ENCODE measurements at places on chromosomes 5 and 9. TPM values are rescaled to one million over a fixed set of nuclear protein-coding genes. Genes with fewer than 3 reads are reported as not detected.

Gene OTP
- total RNA-seq, result not detected

DNA sequence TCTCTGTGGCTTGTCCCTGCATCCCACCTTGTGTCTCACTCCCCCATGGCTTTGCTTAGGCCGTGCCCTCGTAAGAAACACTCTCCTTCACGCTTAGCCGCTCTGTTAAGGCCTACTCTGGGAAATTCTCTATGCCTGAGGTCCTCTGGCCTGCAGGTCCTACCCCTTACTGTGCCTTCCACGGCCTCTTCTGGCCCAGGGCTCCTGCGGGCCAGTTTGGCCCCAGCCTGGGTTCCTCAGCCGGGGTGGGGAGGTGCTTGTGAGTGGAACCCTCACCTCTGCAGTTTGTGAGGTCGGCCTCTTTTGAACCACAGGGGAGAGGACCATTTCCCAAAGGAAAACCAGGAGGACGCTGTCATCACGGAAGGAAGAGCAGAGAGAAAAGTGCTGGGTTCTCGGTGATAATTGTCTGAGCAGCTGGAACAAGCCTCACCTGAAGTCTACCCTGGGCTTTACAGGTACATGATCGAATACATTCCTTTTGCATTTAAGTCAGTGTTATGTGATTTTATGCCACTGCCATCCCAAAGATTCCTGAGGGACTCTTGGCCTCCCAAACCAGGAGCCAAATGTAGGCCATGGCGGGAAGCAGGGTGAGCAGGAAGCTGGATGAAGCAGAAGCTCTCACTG, 28.8 kb upstream of the GFPT2 start:
- no peaks in the 10 kb centered on the region for H3K4me1 ChIP-seq
- no peaks in the 10 kb centered on the region for H3K36me3 ChIP-seq
- H3K27me3 ChIP-seq, result peaks cover 2% of the 10 kb centered on the region
- H3K4me3 ChIP-seq, result no peak overlapping the region

- H3K27ac ChIP-seq, result peak overlapping the region; percentile 82
- peaks cover 43% of the 10 kb centered on the region for H3K4me1 ChIP-seq
- no peaks in the 10 kb centered on the region for H3K27me3 ChIP-seq
- no peak for DNase-seq
- H3K4me3 ChIP-seq, result no peak overlapping the region
Observed at GRCh38 chr9:137763271-137763955, 114.2 kb upstream of the CACNA1B start.

Gene ADAMTS6
- 0.45 TPM for total RNA-seq

- H3K27me3 ChIP-seq, result peaks cover 7% of the 10 kb centered on the region
- H3K4me1 ChIP-seq, result no peaks in the 10 kb centered on the region
- H3K36me3 ChIP-seq, result no peaks in the 10 kb centered on the region
Observed at GRCh38 chr5:7801891-7802614, 48.9 kb downstream of the CFAP90 start.

- no peak overlapping the region for H3K4me3 ChIP-seq
- peaks cover 1% of the 10 kb centered on the region for H3K27me3 ChIP-seq
- H3K4me1 ChIP-seq, result peaks cover 17% of the 10 kb centered on the region
- no peak overlapping the region for H3K27ac ChIP-seq
- DNase-seq, result peak; percentile 38
Observed at GRCh38 chr5:159123700-159124099, 24.0 kb upstream of the EBF1 start.

Gene ADGRD2
- total RNA-seq, result not detected

GRCh38 chr5:93598091-93599000, 15.3 kb downstream of the NR2F1 start:
- H3K27ac ChIP-seq, result no peak overlapping the region
- no peak overlapping the region for H3K4me3 ChIP-seq
- peaks cover 3% of the 10 kb centered on the region for H3K36me3 ChIP-seq
- H3K27me3 ChIP-seq, result peaks cover 61% of the 10 kb centered on the region
- H3K4me1 ChIP-seq, result peaks cover 11% of the 10 kb centered on the region
- no peak for DNase-seq

GRCh38 chr9:73009649-73010288, 56.9 kb upstream of the ALDH1A1 start:
- H3K36me3 ChIP-seq, result no peaks in the 10 kb centered on the region
- H3K27me3 ChIP-seq, result peaks cover 17% of the 10 kb centered on the region
- no peak overlapping the region for H3K4me3 ChIP-seq
- no peak overlapping the region for H3K27ac ChIP-seq
- DNase-seq, result no peak

Gene PRR16
- total RNA-seq, result not detected

DNA sequence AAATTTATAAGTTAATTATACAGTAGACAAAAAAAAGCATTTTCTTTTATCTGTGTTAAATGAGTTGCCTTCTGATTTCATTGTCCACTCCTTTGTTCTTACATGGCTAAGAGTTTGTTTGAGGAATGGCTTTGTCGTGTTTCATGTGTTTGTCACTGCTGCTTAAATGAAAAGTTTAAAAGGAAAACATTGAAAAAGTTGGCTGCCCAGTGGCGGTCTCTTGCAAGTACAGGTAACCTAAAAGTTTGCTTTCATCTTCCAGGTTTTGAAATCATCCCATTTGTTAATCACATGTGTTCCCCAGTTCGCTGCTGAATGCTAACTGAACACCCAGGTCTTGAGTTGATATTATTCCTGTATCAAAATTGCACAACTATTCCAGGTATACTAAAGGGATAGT, 33.9 kb downstream of the EGFLAM start:
- H3K4me1 ChIP-seq, result no peaks in the 10 kb centered on the region
- DNase-seq, result no peak
- H3K27me3 ChIP-seq, result no peaks in the 10 kb centered on the region

Gene SPINK6
- not detected for total RNA-seq

DNA sequence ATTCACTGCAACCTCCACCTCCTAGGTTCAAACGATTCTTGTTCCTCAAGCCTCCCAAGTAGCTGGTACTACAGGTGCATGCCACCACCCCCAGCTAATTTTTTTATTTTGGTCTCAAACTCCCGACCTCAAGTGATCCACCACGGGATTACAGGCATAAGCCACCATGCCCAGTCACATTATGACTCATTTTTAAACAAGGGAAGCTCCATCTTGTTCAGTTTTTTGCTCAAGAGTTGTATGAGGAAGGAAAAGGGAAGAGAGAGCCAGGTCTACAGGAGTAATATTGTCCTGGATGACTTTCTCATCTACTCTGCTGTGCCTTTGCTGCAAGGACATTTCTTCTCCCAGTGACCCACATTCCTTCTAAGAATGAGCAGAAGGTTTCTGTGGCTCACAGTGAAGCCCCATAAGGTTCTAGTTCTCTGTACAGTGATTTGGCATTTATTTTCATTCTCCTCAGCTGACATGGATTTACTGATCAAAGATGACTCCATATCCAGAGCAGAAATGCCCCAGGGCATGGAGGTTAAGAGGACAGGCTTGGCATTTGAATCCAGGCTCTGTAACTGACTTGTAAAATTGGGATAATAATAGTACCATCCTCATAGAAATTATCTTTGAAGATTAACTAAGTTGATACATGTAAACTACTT, 153.5 kb downstream of the CDH6 start:
- no peaks in the 10 kb centered on the region for H3K4me1 ChIP-seq
- H3K27ac ChIP-seq, result no peak overlapping the region
- H3K27me3 ChIP-seq, result peaks cover 3% of the 10 kb centered on the region
- no peaks in the 10 kb centered on the region for H3K36me3 ChIP-seq

DNA sequence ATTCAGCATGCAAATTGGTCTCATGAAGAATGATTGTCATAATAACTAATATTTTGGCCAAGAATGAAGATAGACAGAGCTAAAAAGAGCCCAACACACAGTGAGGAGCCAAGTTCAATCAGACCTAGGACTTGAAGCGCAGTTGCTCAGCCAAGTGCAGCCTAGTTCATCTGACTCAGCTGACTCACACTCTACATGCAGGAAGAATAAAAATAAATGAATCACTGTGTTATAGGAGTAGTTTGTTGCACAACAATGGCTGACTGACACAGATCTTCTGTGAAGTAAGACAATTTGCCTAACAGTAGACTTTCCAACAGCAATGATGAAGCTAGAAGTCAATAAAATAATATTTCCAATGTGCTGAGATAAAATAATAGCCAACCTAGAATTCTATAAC, 261.5 kb downstream of the CEMIP2 start:
- no peaks in the 10 kb centered on the region for H3K36me3 ChIP-seq
- no peak overlapping the region for H3K27ac ChIP-seq
- H3K4me1 ChIP-seq, result no peaks in the 10 kb centered on the region
- no peak for DNase-seq

DNA sequence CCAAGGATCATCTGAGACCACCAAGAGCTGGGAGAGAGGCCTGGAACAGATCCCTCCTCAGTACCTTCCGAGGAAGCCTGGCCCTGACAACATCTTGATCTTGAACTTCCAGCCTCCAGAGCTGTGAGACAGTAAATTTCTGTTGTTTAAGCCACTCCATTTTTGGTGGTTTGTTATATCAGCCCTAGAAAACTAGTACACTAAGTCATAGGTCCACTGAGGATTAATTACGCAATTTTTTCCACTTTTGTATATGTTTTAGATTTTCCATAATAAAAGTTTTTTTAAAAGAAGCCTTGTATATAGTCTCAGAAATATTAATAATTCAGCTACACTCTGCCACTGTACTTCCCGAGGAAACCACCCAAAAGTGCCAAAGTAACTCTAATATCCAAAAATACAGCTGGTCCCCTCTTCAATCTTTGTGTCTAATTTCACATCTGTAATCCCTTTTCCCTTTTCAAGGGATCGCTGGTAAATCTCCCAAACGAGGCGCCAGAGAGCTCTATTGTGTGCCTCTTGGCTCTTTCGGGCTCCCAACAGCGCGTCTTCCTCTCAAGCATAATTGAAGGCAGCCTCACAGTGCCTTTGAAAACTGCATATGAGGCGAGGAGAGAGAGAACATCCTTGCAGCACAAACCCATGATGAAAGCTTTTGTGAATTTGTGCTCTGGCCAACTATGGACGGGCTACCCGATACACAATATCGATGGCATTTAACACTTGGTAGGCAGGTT, 32.7 kb downstream of the PRUNE2 start:
- H3K4me3 ChIP-seq, result no peak overlapping the region
- peaks cover 5% of the 10 kb centered on the region for H3K27me3 ChIP-seq
- H3K4me1 ChIP-seq, result no peaks in the 10 kb centered on the region
- DNase-seq, result no peak

DNA sequence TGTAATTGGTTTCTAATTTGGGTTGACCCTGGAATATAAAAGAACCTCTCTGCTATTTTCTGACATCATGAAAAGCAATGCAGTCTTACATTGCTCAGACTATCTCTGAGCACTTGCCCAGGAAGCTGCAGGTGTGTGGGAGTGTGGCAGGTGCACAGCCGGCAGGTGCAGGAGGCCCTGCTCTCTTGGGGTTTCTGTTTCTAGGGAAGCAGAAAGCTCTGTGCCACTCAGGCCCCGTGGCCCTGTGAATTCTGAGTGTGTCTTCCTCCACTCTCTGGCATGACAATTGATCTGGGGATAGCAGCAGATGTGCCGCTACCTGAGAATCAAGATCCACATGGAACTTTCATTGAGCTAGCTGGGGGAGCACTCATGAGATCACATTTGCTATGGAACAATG, 45.7 kb upstream of the IRX2 start:
- no peaks in the 10 kb centered on the region for H3K4me1 ChIP-seq
- no peaks in the 10 kb centered on the region for H3K36me3 ChIP-seq
- no peaks in the 10 kb centered on the region for H3K27me3 ChIP-seq
- H3K4me3 ChIP-seq, result no peak overlapping the region
